ENCODE measurements at places on chromosomes 6 and 20. TPM values are rescaled to one million over a fixed set of nuclear protein-coding genes. Genes with fewer than 3 reads are reported as not detected.

The PTPRT gene
- 0.92 TPM for total RNA-seq

The SMPDL3A gene
- 11.3 TPM for total RNA-seq

The CGA gene
- total RNA-seq: 1.9 TPM

The SNRPB gene
- 101 TPM for total RNA-seq

The FAM209B gene
- total RNA-seq: not detected

The NKAPL gene
- 0.62 TPM for total RNA-seq

The MOCS3 gene
- 4.7 TPM for total RNA-seq

The NOX3 gene
- not detected for total RNA-seq

The OPRL1 gene
- total RNA-seq: 0.62 TPM

The FOXA2 gene
- 1.1 TPM for total RNA-seq

The POU5F1 gene
- 7.5 TPM for total RNA-seq

The PRR18 gene
- 0.10 TPM for total RNA-seq

The BIRC7 gene
- total RNA-seq: 0.31 TPM

The XKR7 gene
- under 0.01 TPM for total RNA-seq

The NCOA6 gene
- total RNA-seq: 11.7 TPM

The IFT52 gene
- 26.2 TPM for total RNA-seq

The OR2J3 gene
- total RNA-seq: not detected

The SLC22A3 gene
- 41.6 TPM for total RNA-seq

The SUN5 gene
- not detected for total RNA-seq

The SLC17A9 gene
- 2.3 TPM for total RNA-seq

The GGTLC1 gene
- not detected for total RNA-seq

The KIAA1755 gene
- 5.0 TPM for total RNA-seq

The AGPAT4 gene
- 11.4 TPM for total RNA-seq

The CTCFL gene
- total RNA-seq: not detected

The LY6G5C gene
- not detected for total RNA-seq

The PRICKLE4 gene
- 4.4 TPM for total RNA-seq

The ZC3H12D gene
- 0.72 TPM for total RNA-seq

The SIRPB1 gene
- total RNA-seq: 0.82 TPM

The RAET1L gene
- total RNA-seq: 3.3 TPM

The CFAP206 gene
- 2.1 TPM for total RNA-seq

All from tongue (tissue), 3 donors.